ENCODE measurements at places on chromosomes 2 and 18.
A peak's percentile ranks its signal among the peaks of the same experiment; 100 is the strongest.

DNA sequence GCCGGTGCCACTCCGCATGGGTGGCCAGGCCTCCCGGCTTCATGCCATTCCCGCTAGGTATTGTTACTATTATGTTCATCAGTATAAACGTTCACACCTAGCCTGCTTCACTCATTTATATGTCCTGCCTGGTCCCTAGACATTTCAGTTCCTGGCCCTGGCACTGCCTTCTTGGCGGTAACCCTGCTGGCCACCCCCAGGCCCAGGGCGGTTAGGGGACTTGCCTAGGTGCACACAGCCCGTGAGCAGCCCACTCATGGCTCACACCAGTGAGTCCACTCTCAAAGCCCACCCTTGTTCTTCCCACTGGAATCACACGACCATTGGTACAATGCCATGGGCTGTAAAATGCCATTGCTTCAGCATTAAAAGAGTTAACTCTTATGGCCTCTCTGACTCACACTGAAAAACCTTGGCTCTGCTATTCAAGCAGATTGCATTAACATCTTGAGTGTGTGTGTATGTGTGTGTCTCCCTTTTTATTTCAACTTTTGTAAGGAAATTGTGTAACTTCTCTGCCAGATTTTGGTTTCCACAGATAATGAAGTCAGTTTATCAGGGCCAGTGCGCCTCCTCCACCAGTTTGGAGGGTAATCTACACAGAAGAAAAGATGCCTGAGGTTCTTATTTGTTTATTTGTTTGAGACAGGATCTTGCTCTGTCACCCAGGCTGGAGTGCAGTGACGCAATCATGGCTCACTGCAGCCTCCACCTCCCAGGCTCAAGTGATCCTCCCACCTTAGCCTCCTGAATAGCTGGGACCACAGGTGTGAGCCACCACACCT, 74.2 kb downstream of the RAB31 start:
- no peak for DNase-seq
- no peak overlapping the region for H3K27ac ChIP-seq
- no peak overlapping the region for H3K4me3 ChIP-seq
- H3K27me3 ChIP-seq = no peaks in the 10 kb centered on the region
- H3K36me3 ChIP-seq = no peaks in the 10 kb centered on the region

GRCh38 chr18:61371111-61371510, 37.9 kb downstream of the CDH20 start:
- H3K27me3 ChIP-seq = no peaks in the 10 kb centered on the region
- DNase-seq = no peak
- H3K4me3 ChIP-seq = no peak overlapping the region
- no peaks in the 10 kb centered on the region for H3K36me3 ChIP-seq
- H3K27ac ChIP-seq = no peak overlapping the region
- H3K4me1 ChIP-seq = no peaks in the 10 kb centered on the region

DNA sequence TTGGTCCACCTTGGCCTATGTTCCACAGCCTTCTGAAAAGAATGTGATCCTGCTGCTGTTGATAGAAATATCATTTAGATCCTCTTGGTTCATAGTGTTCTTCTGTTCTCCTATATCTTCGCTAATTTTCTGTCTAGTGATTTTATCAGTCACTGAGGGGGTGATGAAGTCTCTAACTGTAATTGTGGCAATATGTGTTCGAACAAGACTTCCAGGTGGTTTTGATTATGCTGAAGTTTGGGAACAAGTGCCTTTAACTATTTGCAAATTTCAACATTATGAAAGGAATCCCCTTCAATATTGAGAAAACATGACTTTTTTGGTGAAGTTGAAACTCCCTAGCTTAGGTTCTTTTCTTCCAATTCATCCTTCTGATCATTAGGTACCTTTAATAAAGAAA, 140.4 kb downstream of the MTX2 start:
- no peaks in the 10 kb centered on the region for H3K4me1 ChIP-seq
- no peaks in the 10 kb centered on the region for H3K36me3 ChIP-seq
- DNase-seq = no peak
- no peak overlapping the region for H3K27ac ChIP-seq

- H3K27me3 ChIP-seq = no peaks in the 10 kb centered on the region
- H3K27ac ChIP-seq = no peak overlapping the region
- no peaks in the 10 kb centered on the region for H3K36me3 ChIP-seq
- DNase-seq = no peak
- H3K4me3 ChIP-seq = no peak overlapping the region
Observed at GRCh38 chr2:8235419-8235818, 446.4 kb upstream of the ID2 start.

- DNase-seq = no peak
- H3K4me1 ChIP-seq = no peaks in the 10 kb centered on the region
Observed at GRCh38 chr2:107064750-107065149, 178.8 kb upstream of the ST6GAL2 start.

DNA sequence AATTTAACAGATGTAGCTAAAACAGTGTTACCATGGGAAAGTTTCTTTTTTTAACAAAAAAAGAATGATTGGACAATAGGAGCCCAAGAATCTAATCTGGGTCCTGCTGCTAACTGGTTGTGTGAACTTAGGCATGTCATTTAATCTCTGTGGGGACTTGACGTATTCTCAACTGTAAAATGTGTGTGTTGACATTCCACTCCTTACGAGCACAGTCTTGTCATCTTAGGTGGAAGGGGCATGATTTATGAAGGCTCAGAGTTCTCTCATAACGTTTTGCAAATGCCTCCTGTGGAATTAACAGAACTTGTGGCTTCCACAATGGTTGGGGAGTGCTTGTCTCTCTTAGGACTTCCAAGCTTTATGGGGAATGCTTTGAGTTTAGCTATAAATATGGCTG, 125.9 kb upstream of the SATB2 start:
- no peaks in the 10 kb centered on the region for H3K36me3 ChIP-seq
- H3K4me1 ChIP-seq = no peaks in the 10 kb centered on the region
- DNase-seq = no peak
- no peaks in the 10 kb centered on the region for H3K27me3 ChIP-seq
- no peak overlapping the region for H3K4me3 ChIP-seq

GRCh38 chr2:28898048-28898447, 3.6 kb downstream of the WDR43 start:
- no peaks in the 10 kb centered on the region for H3K27me3 ChIP-seq
- DNase-seq = no peak
- no peaks in the 10 kb centered on the region for H3K36me3 ChIP-seq
- H3K4me3 ChIP-seq = no peak overlapping the region

DNA sequence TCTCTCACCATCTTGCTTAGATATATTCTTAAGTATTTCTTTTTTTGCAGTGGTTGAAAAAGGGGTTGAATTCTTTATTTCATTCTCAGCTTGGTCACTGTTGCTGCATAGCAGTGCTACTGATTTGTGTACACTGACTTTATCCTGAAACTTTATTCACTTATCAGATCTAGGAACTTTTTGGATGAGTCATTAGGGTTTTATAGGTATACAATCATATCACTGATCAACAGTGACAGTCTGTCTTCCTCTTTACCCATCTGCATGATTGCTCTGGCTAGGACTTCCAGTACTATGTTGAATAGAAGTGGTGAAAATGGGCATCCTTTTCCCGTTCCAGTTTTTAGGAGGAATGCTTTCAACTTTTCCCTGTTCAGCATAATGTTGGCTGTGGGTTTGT, 6.5 kb downstream of the STARD6 start:
- no peaks in the 10 kb centered on the region for H3K4me1 ChIP-seq
- no peaks in the 10 kb centered on the region for H3K27me3 ChIP-seq
- no peak overlapping the region for H3K27ac ChIP-seq
- DNase-seq = no peak
- no peaks in the 10 kb centered on the region for H3K36me3 ChIP-seq

DNA sequence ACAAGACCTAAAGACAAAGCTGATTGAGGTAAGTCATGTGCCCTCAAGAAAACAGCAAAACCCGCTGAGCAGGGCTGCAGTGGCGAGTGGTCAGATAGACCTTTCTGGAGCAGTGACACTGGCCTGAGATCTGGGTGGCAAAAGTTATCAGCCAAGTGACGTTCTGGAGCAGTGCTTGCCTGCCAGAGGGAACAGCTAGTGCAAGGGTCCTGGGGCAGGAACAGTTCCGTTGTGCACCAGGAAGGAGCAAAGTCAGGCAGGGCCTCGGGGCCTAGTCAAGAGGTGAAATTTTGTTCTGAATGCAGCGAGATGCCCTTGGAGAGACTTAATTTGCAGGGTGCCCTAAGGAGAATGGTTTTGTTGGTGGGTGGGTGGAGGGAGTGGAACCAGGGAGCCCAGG, 67.0 kb downstream of the SH3BP4 start:
- DNase-seq = no peak
- H3K27me3 ChIP-seq = no peaks in the 10 kb centered on the region

DNA sequence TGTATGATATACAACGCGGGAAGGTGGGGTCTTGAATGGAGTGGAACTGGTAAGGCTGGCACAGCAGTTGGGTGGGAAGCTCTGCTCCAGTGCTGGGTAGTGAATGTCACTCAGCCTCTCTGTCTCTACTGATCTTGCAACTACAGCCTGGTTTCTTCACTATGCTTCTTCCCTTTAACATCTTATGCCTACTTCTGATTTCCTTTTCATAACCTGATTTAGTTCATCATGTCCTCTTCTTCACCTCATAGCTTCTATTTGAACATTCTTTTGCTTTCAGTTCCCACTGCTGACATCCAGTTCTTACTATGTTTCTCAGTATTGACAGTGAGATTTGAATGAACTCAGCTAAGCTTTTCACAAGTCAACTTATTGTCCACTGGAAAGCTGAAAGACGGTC, 286.2 kb downstream of the ARL6IP6 start:
- no peak overlapping the region for H3K4me3 ChIP-seq
- H3K27me3 ChIP-seq = no peaks in the 10 kb centered on the region
- H3K27ac ChIP-seq = no peak overlapping the region

DNA sequence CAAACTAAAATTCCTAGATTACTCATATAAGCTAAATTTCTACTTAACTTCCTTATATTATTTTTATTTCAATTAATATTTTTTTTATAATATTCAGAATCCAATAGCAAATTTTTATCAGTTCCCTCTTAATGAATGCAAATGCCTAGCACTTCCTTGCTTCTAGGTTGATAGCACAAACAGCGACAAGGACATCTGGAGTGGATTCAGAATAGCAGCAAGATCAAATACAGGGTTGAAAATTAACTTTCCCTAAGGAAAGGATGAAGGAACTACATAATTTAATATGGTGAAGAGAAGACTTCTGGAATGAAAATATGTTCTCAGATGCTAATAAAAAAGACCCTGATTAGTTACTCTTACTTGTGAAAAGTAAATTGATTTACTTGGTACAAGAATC, 64.5 kb downstream of the PIGN start:
- H3K36me3 ChIP-seq = no peaks in the 10 kb centered on the region
- no peak overlapping the region for H3K27ac ChIP-seq
- no peaks in the 10 kb centered on the region for H3K4me1 ChIP-seq
- H3K27me3 ChIP-seq = no peaks in the 10 kb centered on the region

DNA sequence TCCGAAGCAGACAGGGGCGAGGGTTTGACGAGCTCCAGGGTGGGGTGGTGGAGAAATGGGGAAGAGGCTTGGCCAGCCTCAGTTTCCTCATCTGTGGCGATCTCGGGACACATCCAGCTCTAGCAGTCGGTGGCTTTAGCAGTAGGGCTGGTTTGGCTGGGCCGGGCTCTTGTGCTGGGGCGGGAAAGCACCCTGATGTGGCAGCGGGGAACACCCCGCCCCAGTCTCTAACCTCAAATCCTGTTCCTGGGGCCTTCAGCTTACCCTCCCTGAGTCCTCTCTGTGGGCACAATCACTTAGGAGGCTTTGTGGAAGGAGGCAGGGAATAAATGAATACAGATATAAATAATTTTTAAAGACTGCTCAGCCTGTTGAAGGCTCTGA, 26.5 kb upstream of the MCFD2 start:
- no peaks in the 10 kb centered on the region for H3K27me3 ChIP-seq
- no peaks in the 10 kb centered on the region for H3K36me3 ChIP-seq
- peak overlapping the region; percentile 93 for H3K27ac ChIP-seq
- DNase-seq = peak; percentile 62
- peaks cover 49% of the 10 kb centered on the region for H3K4me1 ChIP-seq

- H3K27me3 ChIP-seq = no peaks in the 10 kb centered on the region
- no peaks in the 10 kb centered on the region for H3K36me3 ChIP-seq
- H3K27ac ChIP-seq = no peak overlapping the region
- DNase-seq = no peak
Observed at GRCh38 chr2:107069890-107070289, 183.9 kb upstream of the ST6GAL2 start.

- H3K27me3 ChIP-seq = no peaks in the 10 kb centered on the region
- H3K4me3 ChIP-seq = no peak overlapping the region
- no peak overlapping the region for H3K27ac ChIP-seq
- peak; percentile 40 for DNase-seq
- H3K36me3 ChIP-seq = peaks cover 9% of the 10 kb centered on the region
- peaks cover 7% of the 10 kb centered on the region for H3K4me1 ChIP-seq
Observed at GRCh38 chr2:10439185-10439879, 8.8 kb downstream of the ODC1 start.

GRCh38 chr2:38733300-38733971, 17.7 kb downstream of the SRSF7 start:
- no peaks in the 10 kb centered on the region for H3K36me3 ChIP-seq
- H3K4me3 ChIP-seq = no peak overlapping the region
- no peak for DNase-seq
- no peak overlapping the region for H3K27ac ChIP-seq

DNA sequence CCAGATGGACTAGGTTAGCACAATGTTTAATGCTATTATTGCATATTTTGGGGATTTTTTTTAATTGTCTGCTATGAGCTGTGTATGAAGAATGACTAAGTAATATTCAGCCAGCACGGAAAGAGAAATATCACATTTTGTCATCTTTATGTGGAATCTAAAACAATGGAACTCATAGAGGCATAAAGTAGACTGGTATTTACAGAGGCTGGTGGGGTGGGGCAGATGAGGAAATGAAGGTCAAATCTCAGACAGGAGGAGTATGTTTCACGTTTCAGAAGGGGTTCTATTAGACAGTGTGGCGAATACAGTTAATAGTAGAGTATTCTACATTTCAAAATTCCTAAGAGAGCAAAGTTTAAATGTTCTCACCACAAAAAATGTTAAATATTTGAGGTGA, 4.7 kb downstream of the CDH19 start:
- no peaks in the 10 kb centered on the region for H3K36me3 ChIP-seq
- no peak overlapping the region for H3K27ac ChIP-seq
- H3K27me3 ChIP-seq = no peaks in the 10 kb centered on the region
- H3K4me1 ChIP-seq = no peaks in the 10 kb centered on the region

DNA sequence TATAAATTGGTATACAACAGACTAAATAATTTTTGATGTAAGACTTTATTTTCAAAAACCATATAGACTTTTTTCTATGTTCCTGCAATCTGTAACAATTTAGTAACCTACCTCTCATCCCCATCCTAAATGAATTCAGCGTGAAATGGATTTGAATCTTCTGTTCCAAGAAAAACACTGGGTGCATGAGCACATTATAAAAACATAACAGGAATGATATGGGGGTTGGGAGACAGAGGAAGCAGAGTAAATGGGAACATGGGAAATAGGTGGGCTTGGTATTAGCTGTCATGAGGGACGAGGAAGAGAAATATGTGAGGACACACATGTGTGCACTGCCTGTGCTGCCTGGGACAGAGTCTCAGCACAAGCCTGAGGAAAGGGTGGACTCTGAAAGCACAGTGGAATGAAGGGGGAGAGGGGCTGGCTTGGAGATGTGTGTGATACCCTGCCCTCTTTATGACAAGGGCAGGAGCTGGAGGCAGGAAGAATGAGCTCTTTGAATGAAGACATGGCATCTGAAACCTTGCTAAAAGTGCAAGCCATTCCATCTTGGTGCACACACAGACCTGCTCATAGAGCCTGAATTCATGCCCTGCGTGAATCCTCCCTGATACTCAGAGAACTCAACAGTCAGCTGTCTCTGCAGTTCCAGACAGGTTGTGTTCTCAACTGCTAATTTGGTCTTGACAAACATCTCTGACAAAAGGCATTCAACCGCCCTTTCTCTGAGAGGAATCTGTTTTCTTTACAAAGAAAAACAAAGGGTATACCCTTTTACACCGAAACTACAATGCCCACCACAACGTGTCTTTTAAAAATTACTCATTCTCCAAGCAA, 66.6 kb downstream of the EPB41L3 start:
- H3K4me3 ChIP-seq = no peak overlapping the region
- no peaks in the 10 kb centered on the region for H3K36me3 ChIP-seq
- H3K27ac ChIP-seq = no peak overlapping the region
- H3K4me1 ChIP-seq = no peaks in the 10 kb centered on the region
- H3K27me3 ChIP-seq = no peaks in the 10 kb centered on the region

Measured in body of pancreas (tissue), 4 donors.